ENCODE measurements at places on chromosomes 5 and 9.
A peak's percentile ranks its signal among the peaks of the same experiment; 100 is the strongest.

- no peak for DNase-seq
Observed at GRCh38 chr9:101578378-101578777, 16.4 kb downstream of the PPP3R2 start.

DNA sequence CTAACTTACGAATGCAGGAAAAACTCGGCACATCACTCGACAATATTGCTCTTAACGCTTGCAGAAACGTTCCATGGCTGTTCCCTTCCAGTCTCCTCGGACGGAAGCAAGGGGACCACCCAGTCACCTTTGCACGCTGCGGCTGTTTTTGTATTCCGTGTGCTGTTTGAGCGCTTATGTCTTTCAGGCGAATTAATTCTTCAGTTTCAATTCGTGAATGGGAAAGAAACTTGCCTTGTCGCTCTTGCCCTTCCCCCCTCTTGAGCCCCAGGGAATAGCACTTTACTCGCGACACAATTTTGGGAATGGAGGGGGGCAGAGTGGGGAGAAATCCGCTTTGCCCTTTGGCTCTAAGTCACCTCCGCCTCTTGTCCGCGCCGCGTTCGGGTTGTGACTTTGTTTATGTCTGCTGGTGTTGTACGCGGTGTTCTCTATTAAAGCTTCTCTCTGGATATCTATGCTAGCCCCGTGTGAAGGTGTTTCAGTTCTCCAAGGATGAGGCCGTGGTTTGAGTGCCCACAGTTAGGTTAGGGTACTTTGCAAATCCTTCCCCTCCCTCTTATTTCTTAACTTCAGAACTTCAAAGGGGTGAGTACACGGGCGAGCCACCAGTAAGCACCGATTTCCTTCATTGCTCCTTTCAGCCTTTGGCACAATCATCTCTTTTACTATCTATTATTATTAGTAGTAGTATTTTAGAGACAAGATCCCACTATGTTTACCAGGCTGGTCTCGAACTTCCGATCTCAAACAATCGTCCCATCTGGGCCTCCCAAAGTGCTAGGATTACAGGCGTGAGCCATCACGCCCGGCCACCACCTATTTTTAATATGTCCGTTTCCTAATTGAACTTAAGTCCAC lies 2.7 kb downstream of the FOXB2 start:
- peak; percentile 26 for DNase-seq

DNA sequence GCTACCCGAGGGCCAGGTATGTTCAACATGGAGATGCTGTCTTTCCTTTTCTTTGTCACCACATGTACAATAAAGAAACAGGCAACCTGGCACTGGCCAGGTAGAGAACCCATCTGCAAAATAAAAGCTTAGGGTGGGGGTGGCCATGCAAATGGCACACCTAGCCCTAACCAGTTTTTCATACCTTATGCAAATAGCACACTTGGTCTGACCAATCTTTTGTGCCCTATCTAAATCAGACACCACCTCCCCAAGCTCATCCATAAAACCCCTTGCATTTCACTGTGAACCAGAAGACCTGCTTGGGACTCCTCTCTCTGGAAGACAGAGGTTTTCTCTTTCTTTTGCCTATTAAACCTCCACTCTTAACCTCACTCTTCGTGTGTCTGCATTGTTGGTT lies 33.9 kb downstream of the JAKMIP2 start:
- DNase-seq: no peak

- DNase-seq: no peak
Observed at GRCh38 chr9:19405771-19406170, 3.0 kb upstream of the ACER2 start.

DNA sequence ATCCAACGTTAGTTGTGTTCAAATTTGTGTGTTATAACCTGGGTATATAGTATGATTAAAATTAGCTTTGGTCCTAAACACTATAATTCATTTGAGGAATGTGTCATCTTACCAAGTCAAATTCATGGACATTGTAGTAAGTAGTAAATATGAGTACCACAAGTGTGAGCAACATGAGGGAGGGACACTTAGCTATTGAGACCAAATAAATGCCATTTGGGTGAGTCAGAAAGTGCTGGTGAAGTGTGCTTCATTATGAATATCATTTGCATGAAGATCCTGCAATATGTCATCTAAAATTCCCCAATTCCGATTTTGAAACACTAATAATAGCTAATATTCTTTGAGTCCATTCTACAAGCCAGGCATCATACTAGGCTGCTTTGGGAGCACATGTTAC lies 336.7 kb upstream of the KIF2A start:
- no peak for DNase-seq

- DNase-seq: no peak
Observed at GRCh38 chr5:106827061-106827460, 843.7 kb downstream of the EFNA5 start.
